ENCODE measurements at places on chromosomes 6 and 20.

- DNase-seq, result no peak
Measured at GRCh38 chr20:11766961-11767360, 150.7 kb upstream of the BTBD3 start.

GRCh38 chr20:48812600-48813445, 15.0 kb downstream of the PREX1 start:
- no peak for DNase-seq

DNA sequence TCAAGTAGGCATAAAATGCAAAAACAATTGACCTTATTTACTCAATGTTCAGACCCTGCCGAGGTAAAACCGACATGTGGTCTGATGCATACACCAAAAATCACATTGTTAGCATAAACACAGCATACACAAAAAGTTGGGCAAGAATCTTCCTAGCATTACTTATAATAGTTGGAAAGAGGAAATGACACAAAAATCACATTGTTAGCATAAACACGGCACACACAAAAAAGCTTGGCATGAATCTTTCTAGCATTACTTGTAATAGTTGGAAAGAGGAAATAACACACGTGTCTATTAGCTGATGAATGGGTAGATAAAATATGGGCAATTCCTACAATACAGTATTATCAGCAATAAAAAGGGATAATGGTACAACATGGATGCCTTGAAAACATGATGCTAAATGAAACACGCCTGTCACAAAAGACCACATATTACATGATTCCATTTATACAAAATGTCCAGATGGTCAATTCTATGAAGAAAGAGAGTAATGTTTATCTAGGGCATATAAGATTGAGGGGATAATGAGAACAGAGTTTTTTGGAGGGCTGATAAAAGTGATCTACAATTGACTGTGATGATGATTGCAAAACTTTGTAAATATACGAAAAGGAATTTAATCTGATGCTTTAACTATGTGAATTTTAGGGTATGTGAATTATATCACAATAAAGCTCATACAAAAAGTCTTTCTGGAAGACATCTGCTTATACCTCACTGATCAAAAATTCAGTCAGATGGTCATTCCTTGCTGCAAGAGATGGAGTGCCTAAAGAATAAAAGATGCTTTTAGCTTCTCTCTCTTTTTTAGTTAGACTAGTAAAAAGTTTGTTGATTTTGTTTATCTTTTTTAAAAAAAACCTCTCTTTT, 1019.5 kb upstream of the CITED2 start:
- DNase-seq, result no peak

- DNase-seq, result no peak
Measured at GRCh38 chr6:116136933-116137340, 11.0 kb upstream of the COL10A1 start.

DNA sequence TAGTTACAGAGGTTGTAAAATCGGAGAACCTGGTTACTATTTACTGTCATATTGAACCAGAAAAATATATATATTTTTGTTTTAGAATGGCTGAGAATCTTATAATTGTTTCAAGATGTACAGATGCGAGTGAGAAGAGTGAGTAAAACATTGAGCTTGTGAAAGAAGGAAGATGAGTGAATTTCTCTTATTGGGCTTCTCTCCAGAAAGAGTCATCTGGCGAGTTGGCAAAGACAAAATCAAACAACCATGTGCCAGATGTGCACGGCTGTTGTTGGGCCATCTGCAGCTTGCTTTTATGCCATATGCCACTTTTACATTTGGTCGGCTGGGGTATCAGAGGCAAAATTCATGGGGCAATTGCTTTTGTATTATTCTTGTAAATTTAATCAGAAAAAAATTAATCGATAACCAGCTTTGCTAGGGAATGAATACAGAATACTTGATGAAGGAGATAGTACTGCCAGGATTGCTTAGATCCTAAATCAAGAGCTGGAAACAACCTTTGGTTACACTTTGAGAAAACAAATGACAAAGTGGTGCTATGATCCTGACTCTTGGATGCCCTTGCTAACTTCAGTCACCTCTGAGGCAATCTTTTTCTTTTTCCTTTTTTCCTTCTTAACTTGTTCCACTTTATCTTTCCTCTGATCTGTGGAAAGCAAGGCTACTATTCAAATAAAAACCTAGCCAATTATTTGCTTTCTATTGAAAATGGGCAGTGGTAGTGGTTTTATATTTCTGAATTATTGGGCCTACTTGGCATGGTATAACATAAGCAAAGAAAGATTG, 97.1 kb upstream of the GRIK2 start:
- DNase-seq, result no peak

GRCh38 chr20:14126856-14127255, 131.5 kb downstream of the MACROD2 start:
- no peak for DNase-seq
